Activated naive CD4-positive, alpha-beta T cell treated with anti-CD3 and anti-CD28 coated beads, Interleukin-2, amount 10 ng/mL, durations not matched to agents 7 days and 5 days (primary cell): ENCODE measurements at places on chromosomes 13 and 19.

GRCh38 chr13:30123575-30123974 is 183.8 kb downstream of the KATNAL1 start:
- DNase-seq = no peak

- no peak for DNase-seq
These were observed 1237.8 kb downstream of the SLITRK5 start for GRCh38 chr13:88908961-88909441.

GRCh38 chr13:109880371-109881346 is 94.3 kb upstream of the IRS2 start:
- DNase-seq = no peak

DNA sequence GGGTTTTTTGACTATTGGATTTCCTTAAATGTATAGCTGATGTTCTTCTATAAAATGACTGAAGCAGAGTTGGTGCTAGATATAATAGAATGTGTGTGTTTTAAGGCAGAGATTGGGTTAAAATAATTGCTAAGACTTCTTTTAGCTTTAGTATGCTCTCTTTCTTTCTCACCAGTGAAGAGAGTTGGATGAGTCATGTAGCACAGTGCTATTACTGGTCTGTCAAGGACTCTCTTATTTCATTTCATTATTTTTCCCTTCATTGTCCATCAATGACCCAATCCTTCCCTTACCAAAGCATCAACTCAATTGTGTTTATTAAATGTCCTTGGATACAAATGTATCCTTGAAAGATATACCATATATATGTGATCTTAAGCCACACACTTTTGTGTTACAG is 268.9 kb downstream of the IRS2 start:
- no peak for DNase-seq

DNA sequence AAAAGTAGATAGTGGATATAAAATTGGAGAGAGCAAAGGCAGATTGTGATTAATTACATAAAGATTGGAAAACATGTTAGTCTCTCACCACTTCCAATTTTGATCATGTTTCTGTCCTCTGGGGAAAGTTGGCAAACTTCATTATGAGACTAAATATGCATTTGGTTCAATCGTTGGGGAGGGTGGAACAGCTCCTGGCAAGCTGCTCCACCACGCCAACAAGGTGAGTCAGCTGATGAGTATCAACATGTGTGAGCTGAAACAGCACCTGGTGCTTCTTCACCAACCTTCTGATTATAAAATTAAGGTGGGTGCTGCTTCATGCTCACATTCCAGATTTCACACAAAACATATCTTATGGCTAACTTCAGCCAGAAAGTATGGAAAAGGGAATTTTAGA is 1784.6 kb downstream of the SLITRK5 start:
- no peak for DNase-seq

DNA sequence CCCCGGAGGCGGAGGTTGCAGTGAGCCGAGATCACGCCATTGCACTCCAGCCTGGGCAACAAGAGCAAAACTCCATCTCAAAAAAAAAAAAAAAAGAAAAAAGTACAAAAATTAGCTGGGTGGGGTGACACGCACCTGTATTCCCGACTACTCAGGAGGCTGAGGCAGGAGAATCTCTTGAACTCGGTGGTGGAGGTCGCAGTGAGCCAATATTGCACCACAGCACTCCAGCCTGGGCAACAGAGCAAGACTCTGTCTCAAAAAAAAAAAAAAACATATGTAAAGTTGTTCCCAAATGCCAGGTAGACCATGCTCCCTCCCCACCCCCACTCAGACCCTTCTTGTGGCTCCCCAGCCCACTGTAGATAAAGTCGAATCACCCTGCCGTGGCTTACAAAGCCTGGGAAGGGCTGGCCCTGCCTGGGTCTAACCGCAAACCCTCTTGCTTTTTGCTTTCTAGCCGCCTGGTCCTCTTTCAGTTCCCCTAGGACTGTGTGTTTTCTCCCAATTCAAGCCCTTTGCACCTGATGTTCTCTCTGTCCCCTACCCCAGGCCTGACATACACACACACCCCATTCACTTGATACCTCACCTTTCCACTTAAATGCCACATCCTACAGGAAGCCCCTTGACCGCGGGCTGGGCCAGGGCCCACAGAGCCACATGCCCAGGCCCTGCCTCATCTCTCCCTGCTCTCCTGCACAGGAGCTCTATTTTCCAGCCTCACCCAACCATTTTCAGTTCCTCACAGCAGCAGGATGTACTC is 34.4 kb downstream of the MAP4K1 start:
- DNase-seq = no peak

DNA sequence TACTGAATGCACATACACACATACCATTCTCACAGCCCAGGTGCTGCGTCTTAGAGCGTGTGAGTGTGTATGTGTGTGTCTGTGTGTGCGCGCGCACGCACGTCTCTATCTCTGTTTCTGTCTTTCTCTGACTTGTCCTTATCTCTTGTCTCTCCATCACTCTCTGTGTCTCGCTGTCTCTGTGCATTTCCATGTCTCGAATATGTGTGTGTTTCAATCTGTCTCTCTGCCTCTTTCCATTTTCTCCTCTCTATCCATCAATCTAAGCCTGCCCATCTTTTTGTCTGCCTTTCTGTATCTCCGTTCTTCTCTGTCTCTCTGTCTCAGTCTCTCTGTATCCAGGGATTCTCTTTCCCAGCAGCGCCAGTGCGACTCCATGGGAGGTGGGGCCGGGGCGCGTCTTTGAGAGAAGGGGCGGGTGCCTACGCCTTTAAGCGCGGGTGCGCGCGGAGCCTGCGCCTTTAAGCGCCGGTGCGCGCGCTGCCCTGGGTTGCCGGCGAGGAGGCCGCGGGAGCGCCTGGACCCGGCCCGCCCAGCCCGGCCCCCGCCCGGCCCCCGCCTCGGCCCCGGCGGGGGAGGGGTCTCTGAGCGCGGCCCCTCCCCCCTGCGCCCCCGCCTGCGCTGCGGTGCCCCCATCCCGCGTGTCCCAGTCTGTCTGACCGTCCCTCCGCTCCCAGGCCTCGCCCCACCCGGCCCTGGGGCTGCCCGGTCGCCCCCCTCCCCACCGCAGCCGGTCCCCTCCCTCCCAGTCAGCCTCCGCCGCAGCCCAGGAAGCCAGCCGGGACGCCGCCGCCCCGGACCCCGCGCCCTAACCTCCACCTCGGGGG is at the start of gene LRFN3:
Gene LRFN3, plus strand, starts transcription at position 464 of the 827 bp plus-strand sequence. CDS start 3,052 bp downstream, outside the sequence.
- DNase-seq = peak; percentile 74

DNA sequence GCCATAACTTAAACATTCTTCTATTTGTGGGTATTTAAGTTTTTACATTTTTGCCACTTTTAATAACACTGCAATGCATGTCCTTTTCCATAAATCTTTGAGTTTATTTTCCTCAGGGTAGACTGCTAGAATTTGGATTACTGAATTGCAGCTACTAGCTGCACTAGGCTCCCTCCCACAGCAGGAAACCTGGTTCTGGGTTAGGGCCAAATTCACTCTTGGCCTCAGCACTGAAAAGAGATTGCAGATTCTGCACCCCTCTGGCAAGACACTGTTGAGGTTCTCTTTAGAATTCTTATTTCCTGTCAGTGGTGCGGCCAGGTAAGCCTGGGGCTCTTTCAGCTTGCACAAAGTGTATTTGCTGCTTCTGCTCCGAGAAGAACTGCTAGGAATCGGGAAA is 155.7 kb downstream of the ENOX1 start:
- no peak for DNase-seq

DNA sequence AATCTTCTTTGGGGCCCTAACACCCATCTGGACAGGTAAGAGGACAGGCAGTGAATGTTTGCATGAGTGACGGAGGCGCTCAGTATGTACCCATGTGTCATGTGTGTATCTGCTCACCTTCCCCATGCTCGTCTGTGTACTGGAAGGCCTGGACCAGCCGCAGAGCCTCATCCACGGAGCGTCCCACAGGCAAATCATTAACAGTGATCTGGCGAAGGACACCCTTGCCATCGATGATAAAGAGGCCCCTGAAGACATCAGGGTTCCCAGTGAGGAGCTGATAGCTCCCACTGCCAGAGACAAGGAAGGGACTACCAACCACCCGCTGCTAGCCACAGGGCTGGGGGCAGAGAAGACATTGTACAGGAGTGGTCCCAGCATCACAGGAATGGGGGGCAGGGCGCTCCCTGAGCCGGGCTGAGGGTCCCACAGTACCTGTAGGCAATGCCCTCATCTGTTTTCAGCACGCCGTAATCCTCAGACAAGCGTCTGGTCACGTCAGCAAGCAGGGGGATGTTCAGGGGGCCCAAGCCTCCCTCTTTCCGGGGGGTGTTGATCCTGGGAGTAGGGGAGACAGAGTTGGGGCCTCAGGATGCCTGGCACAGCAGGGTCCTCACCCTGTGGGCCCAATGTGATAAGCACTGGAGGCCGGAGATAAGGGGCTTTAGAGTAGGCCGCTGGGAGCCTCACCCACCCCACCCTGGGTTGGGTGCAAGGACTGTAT is 1.7 kb downstream of the PRDX2 start:
- no peak for DNase-seq

GRCh38 chr13:75407473-75407872 is 74.5 kb downstream of the TBC1D4 start:
- DNase-seq = no peak

DNA sequence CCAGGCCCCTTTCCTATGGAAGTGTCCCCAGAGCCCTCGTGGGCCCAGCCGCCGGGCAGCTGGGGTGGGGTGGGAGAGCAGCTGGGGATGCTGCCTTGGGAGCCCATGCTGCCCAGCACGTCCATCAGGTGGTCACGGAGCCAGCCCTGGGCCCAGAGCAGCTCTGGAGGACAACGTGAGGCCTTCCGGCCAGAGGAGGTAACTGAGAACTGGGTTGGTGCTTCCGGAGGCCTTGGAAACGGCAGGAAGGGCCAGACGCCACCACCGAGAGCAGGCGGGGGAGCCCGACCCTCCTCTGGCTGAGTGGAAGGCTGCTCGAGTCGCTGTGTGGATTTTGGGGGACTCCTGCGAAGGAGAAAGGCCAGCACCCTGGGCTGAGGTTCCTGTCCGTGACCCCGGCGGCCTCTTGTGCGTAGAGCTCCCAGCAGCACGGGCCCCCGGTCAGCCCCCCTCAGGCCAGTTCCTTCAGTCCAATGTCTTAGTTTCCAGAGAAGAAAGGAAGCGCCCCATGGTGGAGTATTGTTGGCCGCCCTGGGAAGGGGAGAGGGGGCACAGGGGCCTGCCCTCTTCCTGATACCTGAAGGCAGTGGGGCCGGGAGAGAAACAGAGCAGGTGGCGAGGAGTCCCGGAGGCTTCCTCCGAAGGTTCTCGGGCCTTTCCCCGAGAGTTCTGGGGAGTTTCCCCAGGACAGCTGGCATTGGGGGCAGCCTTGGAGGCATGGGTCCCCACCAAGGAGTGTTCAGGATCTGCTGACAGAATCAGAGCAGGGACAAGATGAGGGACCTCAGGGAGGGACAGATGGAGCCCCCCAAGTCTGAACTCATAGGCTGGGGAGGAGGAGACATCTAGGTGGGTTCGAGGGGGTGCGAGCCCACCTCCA is 68.8 kb downstream of the MLLT1 start:
- no peak for DNase-seq

- DNase-seq = peak; percentile 70
These were observed 558 bp upstream of the PPAN start for GRCh38 chr19:10105509-10106099.

DNA sequence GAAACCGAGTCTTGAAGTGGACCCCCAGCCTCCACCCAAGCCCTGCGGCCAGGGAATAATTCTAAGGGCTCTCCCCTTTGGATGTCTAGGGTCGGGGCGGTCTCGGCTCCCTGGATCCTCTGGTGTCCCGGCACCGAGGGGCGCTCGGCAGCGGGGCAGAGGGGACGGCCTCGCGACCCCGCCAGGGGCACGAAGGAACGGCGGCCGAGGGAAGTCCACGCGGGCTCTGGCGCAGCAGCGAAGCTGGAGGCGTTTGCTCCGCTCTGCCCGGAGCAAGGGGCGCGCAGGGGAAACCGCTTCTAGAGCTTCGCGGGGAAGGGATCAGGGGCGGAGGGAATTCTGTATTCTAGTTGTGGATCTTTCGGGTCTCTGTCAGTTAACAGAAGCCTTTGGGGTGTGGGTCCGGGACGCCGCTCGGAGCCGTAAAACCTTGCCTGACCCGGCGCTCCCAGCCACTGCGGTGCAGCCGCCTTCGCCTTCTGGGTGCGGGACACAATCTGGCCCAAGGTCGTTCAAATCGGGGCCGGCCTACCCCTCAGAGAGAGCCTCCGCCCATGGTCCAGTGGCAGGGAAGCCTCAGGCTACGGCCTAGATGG is 118.2 kb downstream of the KCNRG start:
- DNase-seq = no peak

- no peak for DNase-seq
These were observed 6.8 kb upstream of the KLC3 start for GRCh38 chr19:45333609-45334303.

- DNase-seq = no peak
These were observed 206.1 kb downstream of the SUCLA2 start for GRCh38 chr13:47794963-47795362.

DNA sequence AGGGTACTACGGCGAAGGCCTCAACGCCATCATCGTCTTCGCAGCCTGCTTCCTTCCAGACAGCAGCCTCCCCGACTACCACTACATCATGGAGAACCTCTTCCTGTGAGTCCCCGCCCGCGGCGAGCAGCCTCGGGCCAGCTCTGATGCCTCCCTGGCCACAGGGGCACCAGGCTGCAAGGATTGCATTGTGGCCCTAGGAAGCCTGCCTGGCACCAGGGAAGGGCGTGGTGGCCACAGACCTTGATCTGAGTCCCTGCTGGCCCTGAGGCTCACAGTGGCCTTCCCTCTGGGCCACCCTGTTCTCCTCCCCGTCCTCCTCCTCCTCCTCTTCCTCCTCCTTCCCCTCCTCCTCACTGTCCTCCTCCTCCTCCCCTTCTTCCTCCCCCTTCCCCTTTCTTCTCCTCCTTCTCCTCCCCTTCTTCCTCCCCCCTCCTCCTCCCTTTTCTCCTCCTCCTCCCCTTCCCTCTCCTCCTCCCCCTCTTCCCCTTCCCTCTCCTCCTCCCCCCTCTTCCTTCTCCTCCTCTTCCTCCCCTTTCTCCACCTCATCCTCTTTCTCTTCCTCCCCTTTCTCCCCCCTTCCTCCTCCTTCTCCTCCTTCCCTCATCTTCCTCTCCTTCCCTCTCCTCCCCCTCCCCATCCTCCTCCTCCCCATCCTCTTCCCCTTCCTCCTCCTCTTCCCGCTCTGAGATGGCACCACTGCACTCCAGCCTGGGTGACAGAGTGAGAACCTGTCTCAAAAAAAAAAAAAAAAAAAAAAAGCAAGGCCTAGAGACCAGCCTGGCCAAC is 24.4 kb upstream of the NMRK2 start:
- no peak for DNase-seq

- DNase-seq = no peak
These were observed 149.7 kb downstream of the TM9SF2 start for GRCh38 chr13:99651016-99651415.
